ENCODE measurements at places on chromosomes 5 and 9.

GRCh38 chr9:69377981-69378380 is 53.0 kb downstream of the ENTREP1 start:
- DNase-seq = no peak

GRCh38 chr5:142644127-142644526 is 41.8 kb downstream of the FGF1 start:
- DNase-seq = no peak

DNA sequence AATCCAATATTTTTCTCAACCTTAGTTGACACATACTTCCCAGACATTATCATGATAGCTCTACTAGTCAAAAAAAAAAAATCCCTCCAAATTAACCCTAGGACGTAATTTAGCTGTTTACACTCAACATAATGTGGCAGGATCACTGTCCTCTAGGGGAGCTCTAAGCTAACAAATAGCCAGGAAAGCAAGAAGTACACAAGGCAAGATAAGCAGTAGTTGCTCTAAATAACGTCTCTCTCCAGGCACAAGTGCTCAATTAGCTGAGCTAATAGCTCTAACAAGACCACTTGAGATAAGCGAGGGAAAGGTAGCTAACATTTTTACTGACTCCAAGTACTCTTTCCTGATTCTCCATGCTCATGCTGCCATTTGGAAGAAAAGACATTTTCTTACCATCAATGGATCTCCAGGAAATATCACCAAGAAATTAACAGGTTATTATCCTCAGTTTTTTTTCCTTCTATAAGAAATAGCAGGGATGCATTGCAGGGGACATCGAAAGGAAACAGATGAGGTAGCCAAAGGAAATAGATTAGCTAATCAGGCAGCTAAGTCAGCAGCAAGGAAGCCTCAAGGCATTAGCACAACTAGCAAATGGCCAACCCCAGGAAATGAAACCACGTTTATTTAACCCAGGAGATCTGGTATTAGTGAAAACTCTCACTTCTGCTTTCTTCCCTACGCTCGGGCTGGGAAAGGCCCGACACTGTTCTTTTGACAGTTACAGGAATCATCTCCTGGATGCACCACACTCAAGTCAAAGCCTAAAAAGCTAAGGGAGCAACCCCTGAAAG is 614.1 kb downstream of the PTPRD start:
- DNase-seq = no peak

- no peak for DNase-seq
Measured at GRCh38 chr5:38426986-38427950, 129.2 kb downstream of the LIFR start.

DNA sequence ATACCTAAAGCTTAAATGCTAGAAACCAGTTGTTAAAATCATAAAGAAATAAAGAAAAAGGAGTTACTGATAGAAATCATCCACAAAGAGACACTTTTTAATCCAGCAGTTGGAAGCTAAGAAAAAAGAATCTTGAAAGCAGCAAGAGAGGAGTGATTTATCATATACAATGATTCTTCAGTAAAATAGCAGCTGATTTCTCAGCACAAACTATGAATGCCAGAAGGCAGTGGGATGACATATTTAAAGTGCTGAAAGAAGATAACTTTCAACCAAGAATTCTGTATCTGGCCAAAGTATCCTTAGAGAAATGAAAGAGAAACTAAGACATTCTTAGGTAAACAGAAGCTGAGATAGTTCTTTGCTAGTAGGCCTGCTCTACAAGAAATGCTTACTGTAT is 366.0 kb downstream of the HTR1A start:
- DNase-seq = no peak

GRCh38 chr9:105994970-105995369 is 300.6 kb downstream of the TMEM38B start:
- no peak for DNase-seq

DNA sequence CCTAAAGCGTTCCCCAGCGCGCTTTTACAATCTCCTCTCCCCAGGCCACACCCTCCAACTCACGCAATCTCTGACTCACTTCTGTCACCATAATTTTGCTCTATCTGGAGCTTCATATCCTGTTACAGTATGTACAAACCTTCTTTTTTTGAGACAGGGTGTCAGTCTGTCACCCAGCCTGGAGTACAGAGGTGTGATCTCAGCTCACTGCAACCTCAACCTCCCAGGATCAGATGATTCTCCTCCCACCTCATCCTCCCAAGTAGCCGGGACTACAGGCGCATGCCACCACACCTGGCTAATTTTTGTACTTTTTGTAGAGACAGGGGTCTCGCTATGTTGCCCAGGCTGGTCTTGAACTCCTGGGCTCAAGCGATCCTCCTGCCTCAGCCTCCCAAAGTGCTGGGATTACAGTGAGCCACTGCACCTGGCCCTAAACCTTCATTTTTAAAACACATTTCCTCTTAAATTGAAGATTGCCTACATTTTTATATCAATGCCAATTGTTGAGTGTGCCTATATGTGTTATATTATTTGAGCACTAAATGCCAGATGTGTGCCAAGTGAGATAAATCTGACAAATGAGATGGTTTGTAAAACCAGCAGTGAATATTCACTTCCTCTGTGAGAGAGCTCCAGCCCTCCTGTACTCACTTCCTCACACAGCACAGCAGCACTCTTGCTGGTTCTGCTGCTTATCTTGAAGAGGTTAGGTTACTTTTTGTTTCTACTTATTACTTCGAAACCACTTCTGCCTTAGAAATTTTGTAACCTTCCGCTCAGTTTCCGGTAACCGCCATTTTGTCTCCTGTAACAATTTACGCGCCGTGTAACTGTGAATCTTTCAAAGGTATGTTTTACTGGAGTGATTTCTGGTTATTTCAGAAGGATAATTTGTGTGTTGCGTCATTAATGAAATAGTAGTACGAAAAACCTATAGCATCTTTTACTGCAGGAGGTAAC is 57.9 kb downstream of the DOCK8 start:
- no peak for DNase-seq

Measured in HFFc6 (cell line).